ENCODE measurements at places on chromosomes 7 and 10. TPM values are rescaled to one million over a fixed set of nuclear protein-coding genes. Genes with fewer than 3 reads are reported as not detected.
A peak's percentile ranks its signal among the peaks of the same experiment; 100 is the strongest.

GRCh38 chr7:80443325-80443724 lies 68.5 kb downstream of the GNAT3 start:
- DNase-seq = no peak

GRCh38 chr10:4034907-4035598 lies 250.0 kb upstream of the KLF6 start:
- DNase-seq = peak; percentile 46

The CDH23 gene
- total RNA-seq = 4.0 TPM

DNA sequence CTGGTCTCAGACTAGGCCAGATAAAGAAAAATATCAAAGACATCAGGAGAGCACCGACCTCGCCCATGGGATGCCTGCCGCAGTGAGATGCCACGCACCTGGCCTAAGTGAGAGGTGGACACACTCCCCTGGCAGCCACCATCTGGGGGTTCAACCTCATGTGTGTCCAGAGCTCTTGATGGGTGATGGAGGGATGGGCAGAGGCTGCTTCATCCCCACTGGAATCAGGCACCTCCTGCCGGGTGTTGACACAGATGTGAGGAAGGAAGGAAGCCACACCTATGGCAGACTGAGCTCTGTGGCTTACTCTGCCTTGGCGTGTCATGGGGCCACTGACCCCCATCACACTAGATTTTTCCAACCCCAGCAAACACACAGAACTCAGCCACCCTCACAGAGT lies 11.4 kb downstream of the ZNF488 start:
- no peak for DNase-seq

The ZPBP gene
- total RNA-seq = 0.71 TPM

DNA sequence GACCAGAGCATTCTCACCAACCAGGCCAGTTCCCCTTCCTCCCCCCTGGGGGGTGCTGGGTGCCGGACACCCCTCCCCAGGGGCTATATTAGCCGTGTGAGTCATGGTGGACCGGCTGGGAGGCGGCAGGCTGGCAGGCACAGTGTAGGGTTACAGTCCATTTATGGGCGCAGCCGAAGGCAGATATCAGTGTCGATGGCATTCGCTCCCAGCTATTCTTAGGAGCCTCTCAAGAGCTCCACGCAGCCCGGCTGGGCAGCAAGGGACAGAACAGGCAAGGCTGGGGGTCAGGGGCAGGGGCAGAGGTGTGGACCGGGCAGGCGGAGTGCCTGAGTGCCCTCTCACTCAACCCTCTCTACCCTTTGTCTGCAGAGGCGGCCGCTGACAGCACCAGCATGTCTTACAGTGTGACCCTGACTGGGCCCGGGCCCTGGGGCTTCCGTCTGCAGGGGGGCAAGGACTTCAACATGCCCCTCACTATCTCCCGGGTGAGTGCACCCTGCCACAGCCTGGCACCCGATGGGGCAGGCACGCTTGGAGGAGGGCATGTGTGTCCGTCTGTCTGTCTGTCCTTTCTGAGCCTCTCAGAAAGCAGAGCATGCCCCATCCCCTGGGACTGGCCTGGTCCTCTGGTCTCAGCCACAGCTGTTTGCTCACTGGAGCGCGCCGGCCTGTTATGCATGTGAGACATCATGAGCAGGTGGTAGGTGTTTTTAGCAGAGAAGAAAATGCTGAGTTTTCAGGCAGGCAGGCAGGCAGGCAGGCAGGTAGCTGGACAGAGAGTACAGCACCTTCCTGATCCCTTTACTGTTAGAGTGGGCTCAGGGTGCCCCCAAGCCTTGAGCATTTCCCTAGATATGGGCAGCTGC lies at the start of gene LDB3:
Gene LDB3, plus strand, starts transcription at position 215 of the 869 bp plus-strand sequence. Its CDS starts 181 bp downstream, at position 396.
- DNase-seq = peak; percentile 20
